ENCODE measurements at places on chromosomes 13 and 19.

DNA sequence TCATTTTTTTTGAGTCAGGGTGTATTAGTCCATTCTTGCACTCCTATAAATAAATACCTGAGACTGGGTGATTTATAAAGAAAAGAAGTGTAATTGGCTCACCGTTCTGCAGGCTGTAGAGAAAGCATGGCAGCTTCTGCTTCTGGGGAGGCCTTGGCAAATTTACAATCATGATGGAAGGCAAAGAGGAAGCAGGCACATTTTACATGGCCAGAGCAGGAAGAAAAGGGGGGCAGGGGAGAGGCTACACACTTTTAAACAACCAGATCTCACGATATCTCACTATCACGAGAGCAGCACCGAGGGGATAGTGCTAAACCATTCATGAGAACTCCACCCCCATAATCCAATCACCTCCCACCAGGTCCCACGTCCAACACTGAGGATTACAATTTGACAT is 44.5 kb upstream of the MIR17HG start:
- no peak for DNase-seq

DNA sequence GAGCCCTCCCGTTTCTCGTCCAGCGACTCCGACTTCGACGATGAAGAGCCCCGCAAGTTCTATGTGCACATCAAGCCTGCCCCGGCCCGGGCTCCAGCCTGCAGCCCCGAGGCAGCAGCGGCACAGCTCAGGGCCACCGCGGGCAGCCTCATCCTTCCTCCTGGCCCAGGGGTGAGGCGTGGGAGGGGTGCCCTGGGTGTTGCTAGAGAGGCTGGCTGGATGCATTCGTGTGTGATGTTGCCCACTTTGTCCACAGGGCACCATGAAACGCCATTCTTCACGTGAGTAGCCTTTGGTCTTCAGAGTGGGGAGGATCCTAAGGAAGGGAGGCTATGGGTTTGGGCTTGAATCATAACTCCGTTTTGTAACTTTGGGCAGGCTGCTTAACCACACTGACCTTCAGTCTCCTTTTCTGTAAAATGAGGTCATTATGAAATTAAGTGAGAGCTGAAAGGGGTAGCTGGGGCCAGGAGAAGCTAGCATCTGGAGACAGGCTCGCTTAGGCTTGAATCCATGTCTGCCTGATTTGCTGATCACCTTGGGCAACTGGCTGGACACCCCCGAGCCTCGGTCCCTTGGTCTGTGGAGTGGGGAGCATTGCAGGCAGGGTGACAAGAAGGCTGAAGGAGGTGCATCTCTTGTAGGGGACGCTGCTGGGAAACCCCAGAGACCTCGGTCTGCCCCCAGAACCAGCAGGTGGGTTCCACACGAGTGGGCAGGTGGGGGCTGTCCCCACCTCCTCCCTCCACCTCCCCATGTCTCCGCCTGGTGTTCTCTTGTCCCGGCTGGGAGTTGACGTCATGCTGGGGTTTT is 18.7 kb upstream of the B3GNT3 start:
- no peak for DNase-seq

DNA sequence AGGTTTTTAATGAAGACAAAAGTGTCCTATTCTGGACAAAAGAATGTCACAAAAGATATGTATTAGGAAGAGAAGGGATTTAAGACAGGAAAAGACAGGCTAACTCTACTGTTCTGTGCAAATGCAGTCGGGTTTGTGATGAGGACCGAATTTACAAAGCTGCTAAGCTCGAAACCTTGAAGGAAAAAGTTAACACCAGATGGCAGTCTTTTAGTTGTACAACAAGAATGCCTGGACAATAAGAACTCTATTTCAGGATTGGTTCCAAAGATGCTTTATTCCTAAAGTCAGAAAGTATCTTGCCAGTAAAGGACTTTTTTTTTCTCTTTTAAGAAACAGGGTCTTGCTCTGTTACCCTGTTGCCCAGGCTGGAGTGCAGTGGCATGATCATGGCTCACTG is 51.1 kb downstream of the HS6ST3 start:
- no peak for DNase-seq

DNA sequence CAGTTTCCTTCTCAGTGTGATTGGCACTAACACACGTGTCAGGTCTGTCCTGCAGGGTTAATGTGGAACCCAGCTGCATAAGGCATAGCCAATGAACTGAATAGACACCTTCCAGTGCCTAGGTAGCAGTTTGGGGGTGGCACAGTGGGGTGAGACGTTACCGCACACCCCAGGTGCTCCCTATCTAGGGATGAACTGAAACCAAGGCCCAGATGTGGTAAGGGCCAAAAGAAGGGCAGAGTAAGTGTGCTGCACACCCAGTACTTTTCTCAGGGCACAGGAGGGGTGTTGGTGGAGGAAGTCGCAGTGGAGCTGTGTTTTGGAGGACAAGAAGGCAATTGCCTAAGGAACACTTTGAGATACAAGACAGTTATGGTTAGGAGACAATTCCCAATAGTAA is 317.9 kb upstream of the TSHZ3 start:
- DNase-seq = no peak

- DNase-seq = no peak
Observed at GRCh38 chr19:737591-738093, 13.3 kb upstream of the MISP start.

- DNase-seq = peak; percentile 76
Observed at GRCh38 chr19:16078759-16079707, 2.7 kb downstream of the TPM4 start.

GRCh38 chr19:10876459-10877240 is 5.3 kb downstream of the CARM1 start:
- DNase-seq = no peak

GRCh38 chr19:38733493-38734175 is 10.6 kb downstream of the CAPN12 start:
- no peak for DNase-seq

GRCh38 chr13:66558506-66558905 is 671.6 kb downstream of the PCDH9 start:
- DNase-seq = peak; percentile 13

DNA sequence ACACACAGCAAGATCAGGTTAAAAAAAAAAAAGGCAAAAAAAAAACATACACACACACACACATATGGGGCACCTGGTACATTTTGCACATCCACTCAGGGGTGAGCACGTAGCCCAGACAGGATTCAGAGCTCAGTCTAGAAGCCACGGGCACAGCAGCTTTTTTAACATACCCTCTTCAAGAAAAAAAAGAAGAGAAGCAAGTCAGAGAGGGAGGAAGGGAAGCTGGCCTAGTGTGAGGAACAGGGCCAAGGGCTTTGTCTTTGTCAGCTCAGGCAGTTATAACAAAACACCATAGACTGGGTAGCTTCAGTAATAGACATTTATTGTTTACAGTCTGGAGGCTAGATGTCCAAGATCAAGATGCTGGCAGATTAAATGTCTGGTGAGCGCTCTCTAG is 2.3 kb upstream of the TPM4 start:
- no peak for DNase-seq

DNA sequence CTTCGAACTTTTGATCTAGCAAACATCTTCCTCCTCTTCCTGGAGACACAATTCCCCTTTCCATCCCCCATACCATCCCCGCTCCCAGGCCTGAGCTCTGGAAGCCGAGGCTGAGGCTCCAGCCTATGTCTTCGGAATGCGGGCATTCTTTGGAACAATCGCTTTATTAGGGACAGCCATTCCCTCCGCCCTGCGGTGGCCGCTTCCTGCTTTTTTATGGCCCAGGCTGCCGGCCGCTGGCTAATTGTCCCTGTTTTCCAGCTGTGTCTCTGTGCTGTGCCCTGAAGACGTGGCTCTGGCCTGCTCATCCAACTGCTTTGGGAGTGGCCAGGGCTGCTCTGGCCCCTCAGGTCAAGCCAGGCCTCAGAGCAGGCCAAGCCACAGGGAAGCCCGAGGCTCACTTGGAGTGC is 2.1 kb upstream of the CDX2 start:
- DNase-seq = no peak

DNA sequence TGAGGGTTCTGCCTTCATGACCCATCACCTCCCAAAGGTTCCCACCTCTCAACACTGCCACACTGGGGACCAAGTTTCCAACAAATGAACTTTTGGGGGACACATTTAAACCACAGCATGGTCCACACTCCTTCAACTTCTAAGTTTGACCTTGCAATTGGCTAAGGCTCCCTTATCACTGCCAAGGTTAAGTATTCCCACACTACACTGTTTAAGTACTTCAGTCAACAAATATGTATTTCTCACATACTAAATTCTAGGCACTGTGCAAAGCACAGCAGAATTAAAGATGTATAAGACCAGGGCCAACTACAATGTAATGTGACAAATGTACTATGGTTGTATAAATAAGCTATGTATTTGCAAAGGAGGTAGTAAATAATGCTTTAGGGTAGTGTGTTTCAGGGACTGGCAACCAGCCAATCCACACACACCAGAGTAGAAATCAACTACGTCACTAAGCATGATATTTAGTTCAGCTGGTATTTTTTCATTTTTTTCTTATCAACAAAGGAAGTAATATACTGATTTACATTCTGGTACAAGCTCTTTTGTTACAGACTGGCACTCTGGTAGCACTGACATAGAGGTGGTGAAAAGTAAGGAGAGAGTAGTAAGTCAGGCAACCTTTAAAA is 12.2 kb downstream of the NUFIP1 start:
- DNase-seq = no peak

GRCh38 chr13:113001241-113002140 is 32.5 kb downstream of the MCF2L start:
- no peak for DNase-seq

DNA sequence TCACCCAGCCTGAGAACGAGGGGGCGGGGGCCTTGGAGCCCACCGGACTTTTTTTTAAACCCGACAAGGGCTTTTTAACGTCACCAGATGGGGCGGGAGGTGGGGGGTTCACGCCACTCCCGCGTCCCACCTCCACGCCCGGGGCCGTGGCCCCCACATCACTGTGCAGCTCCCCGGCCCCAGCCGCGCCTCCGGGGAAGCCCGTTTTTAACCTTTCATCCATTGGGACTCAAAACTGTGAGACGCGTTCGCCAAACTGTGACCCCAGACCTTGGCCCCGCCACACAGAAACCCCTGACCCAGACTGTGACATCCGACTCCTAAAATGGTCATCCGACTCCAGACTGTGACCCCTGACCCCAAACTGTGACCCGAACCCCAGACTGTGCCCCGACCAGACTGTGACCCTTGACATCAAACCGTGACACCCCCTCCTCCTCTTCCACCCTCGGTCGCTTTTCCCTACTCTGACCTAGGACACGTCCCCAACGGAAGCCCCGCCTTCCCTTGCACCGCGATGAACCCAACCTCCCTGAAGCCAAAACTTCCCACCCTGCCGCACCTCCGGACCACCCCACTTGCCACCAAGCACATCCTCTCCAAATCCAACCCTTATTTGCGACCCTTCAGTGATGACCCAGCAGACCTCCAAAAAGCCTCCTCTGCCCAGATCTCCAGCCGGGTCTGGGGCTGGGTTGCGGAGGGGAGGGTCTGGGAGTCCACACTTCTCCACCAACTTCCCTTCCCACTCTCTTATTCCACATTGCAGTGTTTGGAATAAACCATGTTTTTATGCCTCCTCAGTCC is 1.5 kb upstream of the GRWD1 start:
- DNase-seq = no peak

DNA sequence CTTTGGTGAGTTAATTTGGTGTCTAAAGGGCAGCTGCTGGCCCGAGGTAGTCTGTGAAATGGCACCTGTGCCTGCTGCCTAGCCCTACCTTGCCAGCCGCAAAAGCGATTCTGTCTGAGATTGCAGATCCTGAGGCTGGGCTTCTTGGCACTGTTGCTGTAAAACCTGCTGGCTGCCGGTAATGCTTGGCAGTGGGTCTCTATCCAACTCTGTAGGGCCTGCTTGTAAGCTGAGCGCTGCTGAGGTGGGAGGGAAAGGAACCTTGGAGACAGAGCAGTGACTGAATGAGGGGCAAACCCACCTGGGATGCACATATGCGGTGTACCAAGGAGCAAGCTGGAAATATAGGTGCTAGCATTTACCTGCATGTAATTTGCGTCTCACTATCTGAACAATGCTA is 11.7 kb downstream of the LCP1 start:
- DNase-seq = no peak

Measured in putamen (tissue), 1 donor.